Activated naive CD4-positive, alpha-beta T cell (primary cell): ENCODE measurements at places on chromosomes 7 and 10.

DNA sequence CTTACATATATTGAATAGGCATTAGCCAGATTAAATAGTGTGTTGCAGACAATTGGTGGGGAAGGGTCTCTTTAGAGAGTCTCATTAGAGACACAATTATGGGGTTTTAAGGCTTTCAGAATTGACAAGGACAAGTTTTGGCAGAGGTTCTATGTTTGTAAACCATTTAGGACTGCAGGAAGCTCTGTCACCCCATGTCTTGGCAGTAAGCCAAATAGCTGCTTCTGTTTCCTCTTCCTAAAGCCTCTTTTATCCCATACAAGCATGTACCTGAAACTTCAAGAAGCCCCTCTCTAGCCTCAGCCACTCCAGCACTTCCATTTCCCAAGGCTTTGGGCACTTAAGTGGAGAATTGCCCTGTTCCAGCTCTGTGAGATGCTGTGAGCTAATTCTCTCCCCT, 21.8 kb upstream of the LRRC4 start:
- DNase-seq = no peak

- no peak for DNase-seq
Observed at GRCh38 chr10:101651336-101651735, 43.6 kb downstream of the FBXW4 start.

DNA sequence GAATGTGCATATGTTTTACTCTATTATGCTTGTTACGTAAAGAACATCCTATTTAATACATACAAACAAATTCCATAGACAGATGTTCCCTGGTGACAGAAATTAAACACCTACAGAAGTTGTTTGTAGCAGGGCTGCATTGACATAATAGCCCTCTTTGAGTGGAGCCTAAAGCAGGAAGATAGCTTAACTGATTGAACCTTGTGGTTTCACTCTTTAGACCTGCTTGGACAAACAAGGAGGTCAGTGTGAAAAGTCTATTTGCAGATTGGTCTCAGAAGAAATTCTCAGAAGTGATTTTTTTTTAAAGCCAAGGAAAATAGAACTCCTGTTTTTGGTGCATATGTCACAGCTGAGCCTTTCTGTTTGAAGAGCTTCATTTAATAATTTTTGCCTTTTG, 121.3 kb downstream of the PPP1R9A start:
- DNase-seq = no peak

GRCh38 chr10:112227331-112227987, 43.9 kb upstream of the GPAM start:
- no peak for DNase-seq

DNA sequence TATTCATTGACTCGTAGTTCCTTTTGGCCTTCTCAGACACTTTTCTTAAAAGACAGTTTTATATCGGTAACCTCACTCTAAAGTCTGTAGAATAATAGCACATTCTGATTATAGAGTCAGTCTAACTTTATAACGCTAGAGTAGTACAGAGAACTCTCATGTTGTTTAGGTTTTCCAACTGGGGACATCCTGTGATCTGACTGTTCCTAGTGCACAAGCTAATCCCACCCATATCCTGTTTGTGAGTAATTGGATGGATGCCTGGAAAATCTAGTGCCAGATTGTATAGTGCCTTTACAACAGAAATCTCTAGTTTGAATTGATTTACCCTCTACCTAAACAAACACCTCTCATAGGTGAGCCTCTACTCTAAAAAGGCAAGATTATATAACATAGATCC, 107.4 kb downstream of the ZEB1 start:
- no peak for DNase-seq

GRCh38 chr7:22990588-22990949, 23.4 kb downstream of the HYCC1 start:
- no peak for DNase-seq

- no peak for DNase-seq
Observed at GRCh38 chr7:150339409-150339809, 2.0 kb downstream of the RARRES2 start.

DNA sequence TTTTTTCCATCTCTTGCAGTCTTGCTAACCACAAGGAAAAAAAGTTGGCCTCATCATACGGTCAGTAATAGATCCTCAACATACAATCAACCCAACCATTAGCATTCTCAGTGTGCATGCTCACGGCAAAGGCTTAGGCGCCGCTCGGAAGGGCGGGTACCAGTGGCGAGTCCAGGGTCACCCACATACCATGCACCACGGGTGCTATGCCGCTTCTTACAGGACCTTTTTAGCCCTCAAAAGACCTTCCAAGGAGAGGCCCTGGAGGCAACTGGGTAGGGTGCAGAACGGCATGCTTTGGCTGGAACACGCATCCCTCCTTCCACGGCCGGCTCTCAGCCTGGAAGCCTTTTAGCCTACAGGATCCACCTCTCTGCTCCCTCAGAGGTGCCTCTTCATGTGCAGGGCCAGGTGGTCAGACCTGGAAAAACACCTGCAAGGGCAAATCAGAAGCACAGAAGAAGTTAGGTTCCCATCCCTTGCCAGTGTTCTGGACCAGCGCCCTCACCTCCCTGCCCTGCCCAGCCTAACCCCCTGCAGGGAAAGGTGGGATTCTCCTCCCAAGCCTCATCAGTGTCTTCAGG, 5.8 kb downstream of the KLF6 start:
- no peak for DNase-seq

DNA sequence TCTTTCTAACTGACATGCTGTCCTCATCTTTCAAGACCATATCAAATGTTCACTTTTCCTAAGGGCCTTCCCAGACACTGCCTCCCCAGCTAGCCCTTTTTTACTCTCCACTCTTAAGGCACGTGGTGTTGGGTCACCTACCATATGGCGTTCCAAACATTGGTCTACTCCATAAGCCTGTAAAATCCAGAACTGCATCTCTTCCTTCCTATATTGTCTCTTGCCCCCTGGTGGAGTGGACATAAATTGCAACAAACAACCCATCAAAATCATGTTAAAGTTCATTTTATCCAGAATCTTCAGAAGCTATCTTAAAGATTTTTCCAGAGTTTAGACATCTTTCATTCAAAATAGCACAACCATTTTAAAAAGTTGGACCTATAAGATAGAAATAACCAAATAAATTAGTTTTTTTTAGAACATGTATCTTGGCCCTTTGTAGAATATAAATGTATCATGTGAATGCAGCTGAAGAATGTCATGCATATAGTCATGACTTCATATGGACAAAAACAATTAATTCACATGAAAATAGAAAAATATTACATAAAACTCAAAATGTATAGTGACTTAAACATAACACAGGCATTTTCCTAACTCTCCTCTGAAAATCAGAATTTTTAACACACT, 180.6 kb upstream of the CHRM2 start:
- no peak for DNase-seq
